NT2/D1 (cell line): ENCODE measurements at places on chromosomes 5 and 9.

- DNase-seq = no peak
These were observed 43.9 kb downstream of the HRH2 start for GRCh38 chr5:175701797-175702196.

DNA sequence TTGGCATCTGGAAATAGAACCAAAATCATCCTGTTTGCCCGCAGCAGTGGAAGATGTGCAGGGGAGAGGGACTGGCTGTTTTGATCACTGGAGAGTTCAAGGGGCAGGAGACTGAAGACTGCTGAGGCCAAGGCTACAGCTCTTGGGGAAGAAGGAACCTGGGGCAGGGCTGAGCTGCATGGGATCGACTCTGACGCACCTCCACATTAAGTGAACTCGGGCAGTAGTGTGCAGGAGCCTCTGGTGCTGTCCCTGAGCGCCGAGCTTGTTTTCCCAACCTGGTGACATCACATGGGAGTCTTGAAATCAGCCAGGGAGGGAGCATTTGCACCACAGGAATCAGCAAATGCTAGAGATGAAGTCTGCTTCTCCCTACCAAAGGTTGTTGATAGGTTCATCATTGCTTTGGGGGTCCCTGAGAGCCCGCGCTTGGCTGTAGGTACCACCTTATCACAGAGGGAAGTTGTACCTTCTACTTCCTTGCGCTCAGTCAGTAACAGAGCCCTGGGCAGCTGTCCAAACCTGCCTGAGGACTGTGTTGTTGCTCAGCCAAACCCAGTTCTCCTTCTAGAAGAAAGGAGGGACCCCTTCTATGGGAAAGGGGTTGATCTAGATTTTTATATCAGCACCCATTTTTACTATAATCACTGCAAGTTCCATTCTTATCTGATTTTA, 52.3 kb upstream of the CTSL start:
- DNase-seq = no peak

- DNase-seq = no peak
These were observed 497.2 kb downstream of the MAT2B start for GRCh38 chr5:164002628-164003027.

GRCh38 chr9:129391221-129391661, 213.2 kb upstream of the IER5L start:
- DNase-seq = no peak

DNA sequence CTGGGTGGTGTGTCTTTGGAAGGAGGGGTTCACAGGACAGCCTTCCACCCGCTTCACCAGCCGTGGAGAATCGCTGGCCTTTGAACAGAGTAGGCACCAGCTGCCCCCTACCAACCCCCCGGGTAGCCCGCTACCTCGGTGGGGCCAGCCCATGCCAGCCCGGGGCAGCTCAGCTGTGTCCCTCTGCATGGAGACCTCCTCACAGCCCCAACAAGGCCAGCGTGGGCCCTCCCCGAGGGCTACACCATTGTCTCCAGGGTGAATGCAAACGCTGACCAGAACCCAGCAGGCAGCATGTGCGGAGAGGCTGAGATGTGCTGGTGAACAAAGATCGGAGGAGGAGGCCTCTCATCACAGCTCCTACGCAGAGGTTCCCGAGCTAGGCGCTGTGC, 51.9 kb downstream of the LMX1B start:
- no peak for DNase-seq

DNA sequence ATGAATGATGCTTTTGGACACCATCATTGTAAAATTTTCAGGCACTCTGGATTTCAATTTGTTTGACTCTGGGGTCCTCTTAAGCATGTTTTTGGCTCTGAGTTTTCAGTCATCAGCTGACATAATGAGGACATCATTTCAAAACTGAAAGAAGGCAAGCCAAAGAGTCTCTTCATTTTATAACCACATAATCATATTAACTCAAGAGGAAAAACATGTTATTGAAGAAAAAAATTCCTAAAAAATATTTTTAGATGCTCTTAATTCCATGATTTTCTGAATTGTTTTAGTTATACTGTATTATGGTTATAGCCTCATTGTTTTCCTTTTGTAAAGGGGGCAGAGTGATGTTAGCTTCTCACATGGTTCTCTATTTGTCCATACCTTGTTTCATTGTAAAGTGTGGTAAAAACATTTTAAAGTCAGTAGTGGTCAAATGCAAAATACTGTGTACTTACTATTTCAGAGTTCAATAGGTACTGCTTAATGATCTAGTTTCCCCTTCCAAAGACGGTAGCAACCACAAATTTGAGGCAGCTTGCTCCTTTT, 472.1 kb downstream of the DMRT2 start:
- DNase-seq = no peak

DNA sequence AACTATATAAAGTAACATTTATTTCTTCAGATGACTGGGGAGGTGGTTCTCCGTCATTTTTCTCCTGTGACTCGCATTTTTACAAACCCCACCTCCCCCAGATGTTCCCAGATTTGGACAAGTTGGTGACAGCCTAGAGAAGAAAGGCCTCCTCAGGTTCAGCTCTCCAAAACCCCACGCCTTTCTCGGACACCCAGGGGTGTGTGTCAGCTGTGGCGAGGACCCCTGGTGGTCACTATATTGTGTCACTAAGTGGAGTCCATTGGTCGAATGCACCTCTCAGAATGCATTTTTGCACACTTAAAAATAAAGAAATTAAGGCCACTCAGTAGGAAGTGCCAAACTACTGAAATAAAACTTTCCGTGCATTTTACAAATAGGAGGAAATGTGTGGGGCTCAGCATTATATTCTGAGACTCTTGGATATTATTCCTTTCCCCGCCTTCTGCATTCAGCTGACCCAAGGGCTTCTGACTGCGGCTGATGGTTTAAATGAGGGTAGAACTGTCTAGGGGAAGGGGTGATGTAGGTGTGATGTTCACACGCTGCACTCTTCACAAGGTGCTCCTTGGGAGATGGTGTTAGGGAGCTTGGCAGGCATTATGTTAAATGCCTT, 47.6 kb downstream of the ACO1 start:
- DNase-seq = no peak

DNA sequence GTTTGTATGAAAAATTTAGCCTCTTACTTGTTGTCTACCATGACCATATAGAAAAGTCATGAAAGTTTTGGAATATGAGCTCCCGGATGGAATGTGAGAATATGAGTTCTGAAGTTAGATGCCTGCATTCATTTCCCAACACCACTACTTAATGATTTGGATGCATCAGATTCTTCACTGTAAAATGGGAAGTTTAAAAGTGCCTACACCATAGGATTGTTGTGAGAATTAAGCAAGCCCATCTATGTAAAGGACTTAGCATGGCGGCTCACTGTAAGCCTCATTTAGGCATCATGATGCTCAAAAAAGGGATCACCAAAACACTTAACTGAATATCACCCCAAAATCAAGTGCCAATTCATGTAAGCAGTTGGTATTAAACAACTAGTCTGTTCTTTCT, 177.3 kb downstream of the RAB3C start:
- no peak for DNase-seq

DNA sequence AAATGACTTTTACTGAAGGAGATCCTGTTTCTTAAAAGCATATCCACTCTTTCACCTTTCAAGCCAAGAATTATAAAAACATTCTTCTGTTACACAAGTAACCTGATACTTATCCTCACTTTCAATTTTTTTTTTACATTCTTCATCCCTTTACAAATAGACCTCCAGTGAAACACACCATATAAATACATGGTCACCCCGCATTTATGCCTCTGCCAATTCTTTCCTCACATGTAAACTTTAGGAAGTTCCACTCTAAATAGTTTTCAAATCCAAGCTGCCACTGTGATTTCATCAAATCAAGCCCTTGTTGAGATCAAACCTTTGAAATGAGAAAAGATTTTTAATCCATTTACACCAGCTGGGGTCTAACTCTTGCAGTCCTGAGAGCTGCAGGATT, 40.0 kb downstream of the GAS1 start:
- no peak for DNase-seq

- DNase-seq = no peak
These were observed 62.3 kb downstream of the THBS4 start for GRCh38 chr5:80097451-80097850.

GRCh38 chr9:27179245-27179865, 70.3 kb downstream of the TEK start:
- no peak for DNase-seq

DNA sequence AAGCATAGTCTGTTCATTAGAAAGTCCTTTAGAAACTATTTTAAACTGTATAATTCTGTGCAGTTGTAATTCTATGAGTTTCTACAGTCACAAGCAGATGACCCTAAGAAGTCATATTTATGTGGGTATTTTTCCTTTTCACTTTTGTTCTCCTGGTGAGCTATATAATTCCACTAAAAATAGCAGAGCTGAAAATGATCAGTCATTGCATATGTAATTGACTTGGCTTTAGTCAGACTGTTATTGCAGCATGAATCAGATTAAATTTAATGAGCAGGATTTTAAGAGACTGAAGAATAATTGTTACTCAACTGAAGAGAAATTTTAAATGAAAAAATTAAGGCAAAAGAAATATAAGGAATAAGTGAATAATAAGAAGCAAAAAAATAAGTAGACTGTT, 108.5 kb downstream of the MTREX start:
- DNase-seq = no peak

DNA sequence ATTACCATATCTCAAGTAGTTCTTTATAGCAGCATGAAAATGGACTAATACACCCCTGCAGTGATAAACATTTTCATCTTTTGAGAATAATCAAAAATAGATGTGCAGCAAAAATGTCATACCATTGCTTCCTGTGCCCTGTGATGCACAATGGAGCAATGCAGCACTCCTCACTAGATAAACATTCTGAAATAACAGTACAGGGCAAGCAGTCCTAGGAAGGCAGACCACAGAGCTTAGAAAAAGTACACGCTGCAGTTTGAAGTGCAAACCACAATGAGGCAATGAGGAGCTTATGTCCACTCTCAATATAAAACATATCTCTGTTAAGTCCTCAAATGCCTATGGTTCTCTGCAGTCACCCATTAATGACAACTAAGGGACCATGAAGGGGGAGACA, 367.6 kb downstream of the PDE4D start:
- DNase-seq = no peak

- DNase-seq = no peak
These were observed 25.1 kb downstream of the RNF145 start for GRCh38 chr5:159184236-159184635.

DNA sequence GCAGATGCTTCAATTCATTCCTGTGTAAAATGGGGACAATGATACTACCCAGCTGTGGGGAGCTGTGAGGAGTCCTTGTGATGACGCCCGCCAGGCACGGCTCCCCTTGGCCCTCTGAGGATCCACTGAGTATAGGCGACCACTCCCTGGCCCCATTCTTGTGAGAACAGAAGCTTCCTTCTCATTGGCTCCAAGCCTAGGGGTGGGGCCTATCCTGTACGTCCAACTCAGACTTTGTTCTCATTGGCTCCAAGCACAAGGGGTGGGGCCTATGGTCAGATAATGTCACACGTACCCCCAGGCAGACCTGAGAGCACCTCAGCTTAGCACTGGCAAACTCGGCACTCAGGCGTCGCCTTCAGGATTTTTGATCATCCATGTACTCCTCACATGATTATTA, 232.9 kb upstream of the MVB12B start:
- no peak for DNase-seq

DNA sequence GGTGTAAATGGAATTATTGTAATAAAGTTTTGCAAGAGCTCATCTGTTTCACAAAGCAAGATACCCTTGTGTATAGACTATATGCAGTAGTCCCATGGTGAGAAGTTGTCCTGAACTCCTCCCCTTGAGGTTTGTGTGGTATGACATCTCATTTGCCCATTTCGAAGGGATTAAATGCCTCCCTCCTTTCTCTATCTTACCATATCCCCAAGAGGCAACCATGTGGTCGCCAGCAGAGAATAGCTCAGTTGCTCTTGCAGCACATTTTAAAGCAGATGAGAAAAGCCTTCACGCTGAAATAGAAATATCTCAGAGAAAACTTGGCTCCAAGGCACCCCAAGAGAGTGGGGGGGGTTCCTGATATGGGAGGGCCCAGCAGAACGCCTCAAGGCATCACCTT, 4.6 kb downstream of the SEMA6A start:
- DNase-seq = no peak

- DNase-seq = no peak
These were observed 294.7 kb downstream of the CHSY3 start for GRCh38 chr5:130198927-130199326.

- DNase-seq = no peak
These were observed 61.4 kb downstream of the SLC1A3 start for GRCh38 chr5:36667824-36668223.

DNA sequence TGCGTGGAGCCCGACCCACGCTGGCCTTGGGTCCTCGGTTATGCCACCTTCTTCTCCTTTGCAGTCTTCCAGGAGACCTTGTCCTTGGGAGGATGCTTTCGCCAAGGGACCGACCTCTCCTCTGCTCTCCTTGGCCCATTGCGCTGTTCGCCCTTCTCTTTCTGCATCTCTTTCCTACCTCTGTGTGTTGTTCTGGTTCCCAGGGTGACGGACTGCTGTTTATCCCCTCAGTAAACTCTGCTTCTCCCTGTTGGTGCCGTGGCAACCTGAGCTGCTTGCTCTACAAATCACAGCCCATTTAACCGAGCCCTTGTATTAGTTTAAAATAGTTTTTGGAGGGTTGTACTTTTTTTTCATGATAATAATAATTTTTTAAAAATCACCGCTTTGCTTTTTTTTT, 97.9 kb downstream of the DAPK1 start:
- DNase-seq = no peak

DNA sequence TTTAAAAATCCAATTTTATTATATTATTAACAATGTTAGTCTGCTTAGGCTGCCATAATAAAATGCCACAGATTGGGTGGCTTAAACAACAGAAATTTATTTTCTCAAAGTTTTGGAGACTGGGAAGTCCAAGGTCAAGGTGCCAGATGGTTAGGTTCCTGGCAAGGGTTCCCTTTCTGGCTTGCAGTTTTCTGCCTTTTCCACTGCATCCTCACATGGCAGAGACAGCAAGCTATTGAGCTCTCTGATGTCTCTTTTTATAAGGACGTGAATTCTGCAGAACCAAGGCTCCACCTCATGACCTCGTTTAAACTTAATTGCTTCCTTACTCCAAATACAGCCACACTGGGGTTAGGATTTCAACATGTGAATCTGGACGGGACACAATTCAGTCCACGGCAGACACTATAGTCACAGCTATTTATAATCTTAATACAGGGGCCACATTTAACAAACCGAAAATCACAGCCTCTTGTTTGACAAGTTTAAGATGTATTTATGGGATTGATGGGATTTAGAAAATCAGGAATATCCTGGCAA, 174.9 kb upstream of the PUM3 start:
- DNase-seq = no peak

DNA sequence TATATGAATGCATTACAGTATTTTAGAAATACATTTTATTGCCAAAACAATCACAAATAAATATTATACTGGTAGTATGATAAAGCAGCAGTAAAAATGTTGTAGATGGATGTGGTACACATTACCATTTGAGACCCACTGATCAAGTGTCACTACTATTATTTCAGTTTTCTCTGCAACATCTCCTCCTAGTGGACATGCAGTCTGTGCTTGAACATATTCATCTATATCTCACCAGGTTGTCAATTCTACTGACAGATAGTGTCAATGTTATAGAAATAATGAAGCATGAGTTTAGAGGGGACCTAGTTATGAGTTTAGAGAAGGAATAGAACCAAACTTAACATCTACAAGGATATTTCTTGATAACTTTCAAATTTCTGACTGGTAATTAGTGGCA, 39.2 kb upstream of the ELOVL7 start:
- no peak for DNase-seq
